ENCODE measurements at places on chromosomes 3 and 15.

GRCh38 chr3:182967218-182968204 is 12.8 kb downstream of the DCUN1D1 start:
- DNase-seq = no peak

DNA sequence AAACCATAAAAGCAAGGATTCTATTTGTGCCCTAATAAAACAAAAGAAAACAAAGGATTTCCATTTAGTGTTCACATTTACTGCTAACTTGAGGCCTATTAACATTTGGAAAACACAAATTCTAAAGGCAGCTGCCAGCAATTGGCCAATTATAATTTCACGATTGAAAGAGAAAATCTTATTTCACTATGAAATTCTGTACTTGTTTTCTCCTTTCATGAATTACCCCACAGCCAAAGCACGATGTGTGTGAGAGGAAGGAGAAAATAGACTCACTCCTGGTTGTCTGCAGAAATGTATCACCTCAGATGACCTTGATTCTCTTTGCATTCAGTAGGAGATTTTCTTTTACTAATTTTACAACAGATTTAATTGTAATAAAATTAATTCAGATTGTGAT is 242.8 kb upstream of the GBE1 start:
- DNase-seq = no peak

DNA sequence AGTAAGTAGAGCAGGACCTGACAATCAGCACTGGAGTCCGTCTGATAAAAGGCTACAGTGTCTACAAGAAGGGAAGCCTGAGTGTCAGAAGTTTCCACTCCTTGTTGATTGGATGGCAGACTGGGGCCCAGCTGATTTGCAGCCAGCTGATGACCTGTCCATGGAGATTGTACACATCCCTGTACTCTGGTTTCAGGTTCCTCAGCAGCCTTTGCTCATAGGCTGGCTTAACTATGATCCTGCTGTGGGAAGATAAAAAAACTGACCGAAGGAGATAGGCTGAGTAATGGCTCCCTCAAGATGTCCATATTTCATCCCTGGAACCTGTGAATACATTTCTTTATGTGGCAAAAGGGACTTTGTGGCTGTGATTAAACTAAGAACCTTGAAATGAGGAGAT is 11.7 kb upstream of the LACTB start:
- DNase-seq = no peak

DNA sequence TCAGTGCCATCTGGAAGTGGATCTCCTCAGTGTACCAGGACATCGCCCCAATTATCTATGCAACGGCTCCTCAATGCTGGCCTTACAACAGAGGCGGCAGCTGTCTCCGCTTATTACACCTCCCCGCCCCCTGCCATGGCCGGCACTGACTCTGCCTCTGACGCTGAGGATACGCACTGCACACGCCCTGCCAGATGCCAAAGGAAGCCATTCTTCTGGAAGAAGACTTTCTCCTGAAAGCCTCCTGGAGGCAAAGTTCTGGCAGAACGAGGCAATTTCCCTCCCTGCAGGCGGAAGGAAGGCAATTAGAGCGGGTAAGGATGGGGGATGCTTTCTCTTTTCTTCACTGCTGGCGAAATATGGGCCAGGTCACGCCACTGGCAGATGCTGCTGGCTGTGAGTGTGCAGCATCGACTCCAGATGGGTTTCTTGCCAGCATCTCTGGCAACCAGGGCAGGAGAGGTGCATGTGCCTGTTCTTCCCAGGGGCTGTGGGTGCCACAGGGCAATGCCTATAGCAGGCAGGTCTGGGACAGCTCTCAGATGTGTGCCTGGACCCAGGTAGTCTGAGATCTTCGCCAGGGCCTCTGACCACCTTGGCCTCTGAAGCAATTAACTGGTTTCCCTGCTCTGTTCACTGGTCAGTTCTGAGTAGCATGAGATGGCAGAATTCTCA is 62.2 kb upstream of the MRPS22 start:
- DNase-seq = no peak

GRCh38 chr15:96187341-96188305 is 142.9 kb upstream of the NR2F2 start:
- no peak for DNase-seq

- DNase-seq = no peak
Measured at GRCh38 chr3:16437640-16438039, 75.9 kb downstream of the RFTN1 start.

DNA sequence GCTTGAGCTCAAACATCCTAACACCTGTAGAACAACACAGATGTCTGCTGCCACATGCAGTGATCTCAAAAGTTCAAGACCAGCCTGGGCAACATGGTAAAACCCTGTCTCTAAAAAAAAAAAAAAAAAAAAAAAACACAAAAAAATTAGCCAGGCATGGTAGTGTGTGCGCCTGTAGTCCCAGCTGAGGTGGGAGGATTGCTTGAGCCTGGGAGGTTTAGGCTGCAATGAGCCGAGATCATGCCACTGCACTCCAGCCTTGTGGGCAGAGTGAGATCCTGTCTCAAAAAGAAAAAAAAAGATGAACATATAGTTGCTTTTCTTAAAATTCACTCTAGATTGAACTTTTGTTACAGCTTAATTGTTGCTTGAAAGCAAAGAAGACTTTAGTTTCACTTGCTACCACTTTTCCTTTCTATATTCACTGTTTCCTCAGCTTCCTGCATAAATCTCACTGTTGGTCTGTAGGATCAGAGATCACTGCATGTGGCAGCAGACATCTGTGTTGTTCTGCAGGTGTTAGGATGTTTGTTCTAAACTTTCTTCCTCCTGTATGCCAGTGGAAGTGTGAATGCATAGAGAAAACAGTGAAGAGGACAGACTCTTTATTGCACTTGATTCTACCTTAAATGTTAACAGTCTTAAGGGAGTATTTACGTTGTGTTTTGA is 12.6 kb downstream of the RAB11A start:
- DNase-seq = no peak

DNA sequence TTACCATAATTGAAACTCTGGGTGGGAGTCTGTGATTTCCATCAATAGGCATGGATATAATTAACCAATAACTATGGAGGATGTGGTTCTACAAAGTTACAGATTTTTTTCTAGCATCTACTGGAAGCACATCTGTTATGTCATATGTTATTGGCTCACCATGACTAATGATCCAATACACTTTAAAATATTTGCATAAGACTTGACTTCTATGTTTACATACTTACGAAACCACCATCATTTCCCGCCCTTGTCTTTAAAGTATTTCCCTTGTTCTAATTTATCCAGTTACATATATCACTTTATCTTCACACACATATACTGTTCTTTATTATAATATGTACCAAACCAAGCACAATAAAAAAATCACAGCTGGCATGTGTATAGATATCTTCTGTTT is 380.3 kb upstream of the CBLB start:
- DNase-seq = peak; percentile 12

DNA sequence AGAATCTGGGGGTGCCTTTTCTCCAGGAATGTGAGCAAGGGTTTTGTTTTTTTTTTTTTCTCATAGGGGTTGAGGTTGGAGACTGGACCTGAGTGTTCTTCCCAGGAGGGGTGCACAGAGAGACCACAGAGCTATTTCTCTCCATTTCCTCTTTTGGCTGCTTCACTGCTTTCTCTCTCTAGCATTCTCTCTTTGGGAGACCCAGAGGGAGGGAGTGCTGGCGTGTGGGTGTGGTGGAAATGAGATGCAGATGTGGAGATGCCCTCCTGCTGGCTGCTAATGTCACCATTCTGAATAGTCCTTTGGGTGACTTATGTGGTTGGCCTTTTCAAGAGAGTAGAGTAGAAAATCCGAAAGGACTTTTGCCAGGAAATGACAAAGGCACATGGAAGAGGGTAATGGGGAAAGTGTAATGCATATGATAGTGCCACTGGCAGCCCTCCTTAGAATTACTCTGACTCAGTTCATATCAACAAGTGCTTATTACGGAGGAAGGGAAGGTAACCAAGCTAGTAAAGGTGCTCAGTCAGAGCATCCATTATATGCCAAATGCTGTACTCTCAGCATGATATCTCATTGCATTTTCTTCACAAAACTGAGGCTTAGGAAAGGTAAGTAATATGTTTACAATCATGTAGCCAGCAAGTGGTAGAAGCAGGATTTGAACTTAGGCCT is 1.9 kb downstream of the SYN2 start:
- DNase-seq = no peak

DNA sequence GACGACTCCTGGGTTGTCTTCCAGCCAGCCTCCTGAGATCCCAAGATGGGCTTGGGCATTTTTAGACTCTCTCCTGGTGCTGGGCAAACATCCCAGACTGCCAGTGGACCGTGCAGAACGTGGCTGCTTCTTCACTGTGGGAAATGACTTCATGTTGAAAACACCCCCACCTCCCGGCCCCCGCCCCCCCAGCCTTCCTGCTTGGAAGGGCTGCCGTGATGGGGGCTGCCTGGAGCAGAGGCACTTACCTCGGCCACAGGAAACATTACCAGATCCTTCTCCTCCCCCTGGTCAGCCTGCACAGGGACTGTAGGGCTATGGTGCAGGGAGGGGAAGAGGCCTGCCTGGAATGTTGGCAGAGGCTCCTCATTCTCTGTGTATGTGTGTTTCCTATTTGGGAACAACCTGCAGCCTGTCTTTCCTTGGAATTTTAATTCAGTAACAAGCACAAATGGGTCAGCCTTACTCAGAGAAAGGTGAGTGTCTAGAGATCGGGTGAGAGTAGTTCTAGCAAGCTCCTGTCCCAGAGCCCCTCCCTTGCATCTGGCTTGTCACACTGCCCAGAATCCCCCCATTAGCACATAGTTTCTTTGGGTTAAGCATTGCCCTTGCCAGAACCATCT is 90.8 kb downstream of the ANP32A start:
- DNase-seq = peak; percentile 46

GRCh38 chr3:25291481-25291905 is 136.6 kb upstream of the RARB start:
- no peak for DNase-seq

DNA sequence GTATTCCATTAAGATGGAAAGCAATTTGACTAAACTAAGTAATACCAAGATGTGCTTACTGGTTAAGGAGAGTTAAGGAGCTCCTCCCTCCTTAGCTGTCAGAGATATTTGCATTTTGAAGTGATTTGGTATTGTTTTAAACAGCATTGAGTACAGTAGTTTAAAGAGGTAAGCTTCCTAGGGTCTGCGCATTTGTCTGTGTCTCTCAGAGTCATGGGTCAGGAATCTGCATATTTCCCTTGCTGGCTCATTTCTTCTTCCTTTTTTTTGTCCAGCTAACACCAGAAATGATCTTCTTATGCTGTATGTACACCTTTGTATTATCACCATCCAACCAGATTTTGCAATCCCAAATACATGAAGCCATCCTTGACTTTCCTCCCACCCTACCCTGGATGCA is 163.0 kb upstream of the BFSP2 start:
- DNase-seq = no peak

DNA sequence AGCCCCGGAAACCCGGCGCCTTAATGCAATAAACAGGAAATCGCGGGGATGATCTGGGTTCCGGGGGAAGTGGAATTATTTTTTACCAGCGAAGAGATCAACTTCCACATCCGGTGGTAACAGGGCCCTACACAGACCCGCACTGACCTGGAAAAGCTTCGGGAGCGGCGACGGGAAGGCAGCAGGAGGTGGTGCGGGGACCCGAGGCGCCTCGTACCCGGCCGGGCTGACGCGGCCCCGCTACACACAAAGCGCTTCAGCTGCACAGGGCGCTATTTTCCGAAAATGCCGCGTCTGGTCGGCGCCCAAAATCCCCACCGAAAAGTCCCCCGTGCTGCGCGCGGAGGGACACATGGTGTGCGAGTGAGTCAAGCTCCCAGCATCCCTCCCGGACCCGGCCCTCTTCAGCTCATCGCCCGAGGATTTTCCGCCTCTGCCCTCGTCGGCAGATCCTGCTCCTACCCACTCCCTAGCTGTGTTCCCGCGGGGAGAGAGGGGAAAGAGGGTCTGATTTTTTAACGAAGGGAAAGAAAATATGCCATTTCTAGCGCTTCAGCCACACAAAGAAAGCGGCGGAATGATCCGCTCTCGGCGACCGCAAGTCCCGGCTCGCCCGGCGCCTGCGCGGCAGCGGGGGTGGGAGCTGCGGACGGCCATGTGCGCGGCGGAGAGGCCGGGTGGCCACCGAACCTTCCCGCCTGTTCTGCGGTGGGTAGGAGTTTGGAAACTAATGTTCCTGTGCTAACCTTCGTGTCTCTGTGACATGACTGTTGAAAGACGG is at the start of gene GABPB1:
Gene GABPB1 (minus strand): TSS at position 361 of the 781 bp plus-strand sequence. CDS start 45,400 bp downstream, outside the sequence.
- DNase-seq = peak; percentile 96

GRCh38 chr15:44710236-44711095 is 657 bp downstream of the PATL2 start:
- DNase-seq = peak; percentile 41

GRCh38 chr3:2099028-2099671 is 484 bp downstream of the CNTN4 start:
- DNase-seq = no peak

DNA sequence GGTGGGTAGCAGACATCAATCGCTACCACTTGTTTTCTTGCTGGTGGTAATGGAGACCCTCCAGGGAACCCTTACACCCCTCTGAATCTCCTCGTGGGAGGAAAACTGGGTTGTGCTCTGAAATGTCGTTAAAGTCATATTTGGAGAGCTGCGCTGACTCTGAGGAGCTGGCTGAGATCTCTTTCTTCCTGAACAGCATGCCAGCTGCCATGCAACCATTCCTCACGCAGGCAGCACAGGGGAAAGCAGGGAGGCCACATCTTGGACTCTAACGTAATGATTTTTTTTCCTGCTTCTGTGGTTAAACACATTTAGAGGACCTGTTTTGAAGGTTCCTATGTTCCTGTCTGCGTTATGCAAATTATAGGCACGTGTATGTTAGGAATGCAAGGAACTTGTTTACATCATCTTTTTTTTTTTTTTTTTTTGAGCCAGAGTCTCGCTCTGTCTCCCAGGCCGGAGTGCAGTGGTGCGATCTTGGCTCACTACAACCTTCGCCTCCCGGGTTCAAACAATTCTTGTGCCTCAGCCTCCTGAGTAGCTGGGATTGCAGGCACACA is 156.7 kb downstream of the TJP1 start:
- peak; percentile 30 for DNase-seq

DNA sequence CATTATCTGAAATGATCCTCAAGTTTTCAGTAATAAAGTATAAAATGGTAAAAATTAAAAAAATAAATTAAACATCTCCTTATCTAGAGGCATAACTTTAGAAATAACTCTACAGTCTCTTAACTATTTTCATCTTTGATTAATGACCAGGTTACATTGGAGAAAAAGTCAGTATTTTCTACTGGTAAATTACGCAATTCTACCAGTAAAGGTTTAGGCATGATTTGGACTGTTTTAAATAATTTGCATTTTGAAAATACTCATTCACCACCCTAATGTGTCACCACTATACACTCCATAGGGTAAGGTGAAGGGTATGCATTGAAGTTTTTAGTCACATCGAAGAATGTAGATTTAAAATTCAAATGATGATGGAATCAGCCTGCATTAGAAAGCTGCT is 45.9 kb upstream of the BCHE start:
- DNase-seq = no peak

DNA sequence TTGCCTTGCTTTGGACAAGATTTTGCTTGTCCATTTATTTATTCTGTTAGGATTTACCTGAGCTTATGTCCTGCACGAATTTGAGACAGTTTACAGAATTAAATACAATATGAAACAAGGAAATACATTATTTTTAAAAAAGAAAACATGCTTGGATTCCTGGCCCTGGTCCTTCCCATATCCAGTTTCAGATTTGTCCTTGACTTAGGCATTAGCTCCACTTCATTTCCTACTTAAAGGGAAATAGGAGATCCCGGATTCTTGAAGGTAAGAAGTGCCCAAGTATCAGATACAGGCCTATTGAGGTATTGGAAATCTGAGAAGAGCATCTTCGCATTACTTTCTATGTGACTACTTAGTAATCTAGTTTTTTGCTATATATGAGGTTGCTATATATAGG is 672.0 kb downstream of the SI start:
- no peak for DNase-seq

- DNase-seq = peak; percentile 16
Measured at GRCh38 chr15:22780267-22780666, 6.2 kb upstream of the NIPA1 start.
